Cardiac muscle cell (in vitro differentiated cells and primary cell): ENCODE measurements at places on chromosomes 1 and 21.

DNA sequence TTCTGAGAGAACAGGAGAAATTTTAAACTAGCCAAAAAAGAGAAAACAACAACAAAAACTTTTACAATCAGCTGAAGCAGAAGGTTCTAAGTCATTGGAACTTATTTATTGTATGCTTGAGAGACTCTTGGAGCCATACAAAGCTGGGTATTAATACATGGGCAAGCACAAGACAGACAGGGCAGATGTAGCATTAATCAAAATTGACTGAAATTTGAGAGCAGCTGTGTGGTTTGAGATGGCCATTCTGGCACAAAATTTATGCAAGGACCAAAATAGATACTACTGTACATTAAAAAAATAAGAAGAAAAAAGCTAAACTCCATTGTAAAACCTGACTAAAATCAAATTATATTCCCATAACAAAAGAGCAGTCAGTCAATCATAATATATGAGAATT, 892.5 kb downstream of the PLA2G4A start:
- no peak for DNase-seq
- no peak overlapping the region for H3K27ac ChIP-seq
- no peaks in the 10 kb centered on the region for H3K36me3 ChIP-seq
- H3K4me1 ChIP-seq: no peaks in the 10 kb centered on the region
- no peak overlapping the region for H3K4me3 ChIP-seq
- no peaks in the 10 kb centered on the region for H3K27me3 ChIP-seq

DNA sequence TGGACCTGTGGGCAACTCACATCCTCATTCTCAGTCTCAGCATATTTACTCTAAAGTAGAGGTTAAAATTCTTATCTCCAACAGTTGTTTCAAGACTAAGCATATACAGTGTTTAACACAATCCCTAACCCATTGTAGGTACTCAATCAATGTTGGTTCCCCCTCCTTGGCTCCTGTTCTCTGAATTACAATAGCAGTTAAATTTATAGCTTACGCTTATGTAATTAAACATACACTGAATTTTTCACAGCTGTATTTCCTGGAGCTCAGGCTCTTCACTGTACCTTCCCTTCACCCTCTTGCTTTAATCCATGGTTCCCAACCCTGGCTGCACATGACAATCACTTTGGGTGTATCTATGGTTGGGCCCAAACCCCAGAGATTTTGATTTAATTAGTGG, 89.4 kb downstream of the LPAR3 start:
- no peaks in the 10 kb centered on the region for H3K36me3 ChIP-seq
- H3K27me3 ChIP-seq: no peaks in the 10 kb centered on the region
- H3K4me3 ChIP-seq: no peak overlapping the region
- H3K4me1 ChIP-seq: no peaks in the 10 kb centered on the region

GRCh38 chr1:94736549-94736948, 83.6 kb upstream of the SLC44A3 start:
- DNase-seq: no peak
- H3K27me3 ChIP-seq: no peaks in the 10 kb centered on the region
- H3K4me3 ChIP-seq: no peak overlapping the region
- H3K4me1 ChIP-seq: no peaks in the 10 kb centered on the region
- no peaks in the 10 kb centered on the region for H3K36me3 ChIP-seq

DNA sequence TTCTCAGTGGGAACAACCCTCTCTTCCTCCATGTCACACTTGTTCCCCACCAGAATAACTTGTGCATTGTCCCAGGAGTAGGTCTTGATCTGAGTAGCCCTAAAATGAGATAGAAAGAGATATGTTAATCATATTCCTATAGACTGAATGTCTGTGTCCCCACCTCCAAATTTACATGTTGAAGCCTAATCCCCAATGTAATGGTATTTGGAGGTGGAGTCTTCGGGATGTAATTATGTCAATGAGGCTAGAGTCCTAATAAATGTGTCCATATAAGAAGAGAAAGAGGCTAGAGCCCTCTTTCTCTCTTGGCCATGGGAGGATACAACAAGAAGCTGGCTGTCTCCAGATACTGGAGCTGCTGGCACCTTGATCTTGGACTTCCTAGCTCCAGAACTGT, 54.8 kb upstream of the NRDC start:
- H3K27me3 ChIP-seq: no peaks in the 10 kb centered on the region
- no peak for DNase-seq
- H3K4me1 ChIP-seq: no peaks in the 10 kb centered on the region

GRCh38 chr1:58726581-58726980, 26.7 kb upstream of the MYSM1 start:
- no peaks in the 10 kb centered on the region for H3K4me1 ChIP-seq
- H3K4me3 ChIP-seq: no peak overlapping the region
- no peaks in the 10 kb centered on the region for H3K36me3 ChIP-seq
- no peak for DNase-seq

DNA sequence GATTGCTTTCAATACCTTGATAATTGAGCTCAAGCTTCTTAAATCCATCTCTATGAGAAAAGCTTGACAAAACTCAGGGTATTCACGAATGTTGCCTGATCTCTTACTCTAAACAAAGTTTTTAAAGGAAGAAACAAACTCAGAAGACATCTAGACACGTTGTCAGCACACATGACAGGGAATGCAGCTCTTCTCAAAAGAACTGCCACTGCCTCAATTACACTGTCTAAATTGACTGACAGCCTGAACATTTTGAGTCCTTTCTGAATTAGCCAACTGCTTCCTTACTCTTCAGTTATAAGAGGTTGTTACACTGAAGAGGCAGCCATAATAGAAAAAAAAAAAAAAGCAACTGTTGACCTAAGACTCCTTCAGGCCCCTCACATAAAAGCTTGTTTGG, 1646.7 kb upstream of the B3GALT2 start:
- H3K36me3 ChIP-seq: no peaks in the 10 kb centered on the region
- DNase-seq: no peak
- no peak overlapping the region for H3K27ac ChIP-seq
- no peak overlapping the region for H3K4me3 ChIP-seq
- H3K27me3 ChIP-seq: no peaks in the 10 kb centered on the region
